ENCODE measurements at places on chromosomes 2 and 18.

DNA sequence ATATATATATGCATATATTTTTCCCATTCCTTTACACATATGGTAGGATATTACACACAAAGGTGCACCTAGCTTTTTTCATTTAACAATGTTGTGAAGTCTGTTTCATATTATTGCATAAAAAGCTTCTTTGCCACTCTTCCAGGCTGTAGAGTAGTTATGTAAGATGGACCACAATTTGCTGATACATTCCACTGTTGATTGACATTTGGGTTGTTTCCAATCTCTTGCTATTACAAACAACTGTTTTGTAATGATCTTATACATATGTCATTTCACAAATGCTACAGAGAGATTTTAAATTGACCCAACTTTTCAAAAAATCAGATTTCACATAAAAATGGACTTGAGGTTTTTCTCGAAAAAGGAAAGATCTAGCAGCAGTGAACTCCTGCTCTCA is 301.4 kb downstream of the CDCA7 start:
- DNase-seq = no peak

DNA sequence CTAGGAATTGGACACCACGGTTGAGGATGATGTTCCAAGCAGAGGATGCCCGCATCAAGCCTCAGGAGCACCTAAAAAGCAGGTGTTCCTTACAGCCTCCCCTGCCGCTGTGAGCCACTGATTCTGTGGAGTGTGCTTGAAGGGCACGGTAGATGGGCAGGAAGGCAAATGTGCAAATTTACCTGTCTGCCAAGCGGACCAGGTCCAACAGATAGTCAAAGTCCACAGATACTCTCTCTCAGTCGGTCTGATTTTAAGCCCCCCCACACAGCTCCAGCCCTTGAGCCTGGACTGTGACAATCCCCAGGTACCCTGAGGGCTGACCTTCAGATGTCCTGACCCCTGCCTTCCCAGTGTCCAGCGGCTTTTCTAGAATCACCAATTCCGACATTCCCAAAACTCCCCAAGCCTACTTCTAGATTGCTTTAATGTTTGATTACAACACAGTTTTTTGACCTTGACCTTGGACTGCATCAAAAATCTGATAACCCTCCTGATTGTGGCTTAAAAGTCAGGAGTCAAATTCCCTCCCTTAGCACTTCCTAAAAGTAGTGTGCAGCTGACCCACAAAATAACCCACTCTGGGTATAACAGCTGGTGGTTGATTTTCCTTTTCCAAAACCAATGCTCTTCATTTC is 208.8 kb upstream of the NCKAP5 start:
- DNase-seq = no peak

GRCh38 chr2:171365778-171366177 is 68.0 kb downstream of the METTL8 start:
- DNase-seq = no peak

DNA sequence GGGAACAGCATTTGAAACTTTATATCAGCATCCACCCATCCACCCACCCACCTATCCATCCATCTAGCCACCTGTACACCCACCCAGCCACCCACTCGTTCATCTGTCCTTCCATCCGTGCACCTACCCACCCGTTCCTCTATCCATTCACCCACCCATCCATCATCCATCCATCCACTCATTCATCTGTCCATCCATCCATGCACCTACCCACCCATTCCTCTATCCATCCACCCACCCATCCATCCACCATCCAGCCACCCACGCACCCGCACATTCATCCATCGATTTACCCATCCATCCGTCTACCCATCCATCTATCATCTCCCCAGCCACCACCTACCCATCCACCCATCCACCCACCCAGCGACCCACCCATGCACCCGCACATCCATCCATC is 24.8 kb downstream of the LDLRAD4 start:
- no peak for DNase-seq

DNA sequence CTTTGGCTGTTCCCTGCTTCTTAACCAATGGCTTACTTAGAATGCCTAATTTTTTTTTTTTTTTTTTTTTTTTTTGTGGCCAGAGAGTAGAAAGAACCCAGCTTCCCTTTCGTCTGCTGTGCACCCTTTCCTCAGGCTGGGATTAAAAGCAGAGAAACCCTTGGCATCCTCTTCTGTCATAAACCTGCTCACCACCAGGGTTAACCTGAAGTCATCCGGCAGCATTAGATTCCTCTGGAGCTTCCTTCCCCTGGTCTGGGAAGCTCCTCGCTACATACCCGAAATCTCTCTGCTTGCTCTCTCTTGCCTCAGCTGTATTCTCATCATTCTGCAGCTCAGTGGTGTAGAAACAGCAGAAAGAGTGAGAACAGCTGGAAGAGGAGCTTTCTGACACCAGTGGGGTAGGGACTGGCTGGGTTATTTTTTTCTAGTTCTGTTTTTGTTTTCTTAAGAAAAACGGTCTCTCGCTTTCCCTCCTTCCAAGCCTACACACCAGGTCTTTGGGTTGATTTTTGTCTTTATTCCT is 339.0 kb upstream of the MEIS1 start:
- no peak for DNase-seq

DNA sequence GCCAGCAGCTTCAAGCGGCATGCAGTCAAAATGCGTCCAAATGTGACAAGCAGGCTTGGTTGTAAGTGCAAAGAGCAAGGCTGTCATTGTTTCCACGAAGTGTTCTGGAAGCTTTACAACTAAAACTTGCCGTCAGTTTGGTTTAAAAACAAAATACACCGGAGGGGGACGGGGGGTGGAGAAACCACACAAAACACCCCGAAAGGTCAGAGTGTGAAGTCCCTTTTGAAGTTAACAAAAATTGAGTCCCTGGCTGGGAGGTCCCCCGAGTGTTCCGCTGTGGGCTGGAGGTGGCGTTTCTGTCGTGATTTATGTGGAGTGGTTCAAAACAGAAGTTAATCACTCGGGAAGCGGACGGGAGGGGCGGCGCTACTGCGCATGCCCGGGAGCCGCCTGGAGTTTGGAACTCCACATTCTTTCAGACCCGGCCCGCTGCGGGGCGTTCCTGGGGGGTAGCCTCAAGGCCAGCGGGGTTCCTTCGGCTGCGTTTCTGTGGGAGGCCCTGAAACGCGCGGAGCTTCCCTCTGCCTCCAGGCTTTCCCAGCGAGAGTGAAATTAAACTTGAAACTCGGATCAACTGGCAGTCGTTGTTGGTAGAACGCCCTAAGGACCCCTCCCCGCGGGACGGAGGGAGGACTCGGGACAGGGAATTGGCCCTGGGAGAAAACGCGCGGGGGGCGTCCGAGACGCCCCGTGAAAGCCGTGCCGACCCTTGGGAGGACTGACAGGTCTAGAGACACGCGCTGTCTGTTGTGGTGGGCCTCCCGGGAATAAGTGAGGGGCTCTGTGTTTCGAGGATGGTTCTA is 1.4 kb downstream of the TGIF1 start:
- peak; percentile 95 for DNase-seq

DNA sequence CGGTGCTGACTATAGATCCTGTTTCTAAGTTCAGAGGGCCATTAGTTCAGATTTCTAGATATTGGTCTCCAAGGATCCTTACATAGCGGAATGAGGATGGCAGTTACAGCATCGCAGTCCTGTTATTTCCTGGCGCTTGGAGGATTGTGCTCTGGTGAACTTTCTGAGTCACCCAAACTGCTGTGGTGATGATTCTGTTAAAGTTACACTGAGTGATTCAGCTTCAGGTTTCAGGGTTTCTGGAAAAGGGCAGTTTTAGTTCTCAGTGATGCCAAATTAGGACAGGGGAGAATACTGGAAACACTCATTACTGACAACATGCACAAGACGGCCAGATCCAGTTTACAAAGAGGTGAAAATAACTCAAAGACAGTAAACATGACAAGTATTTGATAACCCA is 52.1 kb upstream of the ANKRD62 start:
- peak; percentile 27 for DNase-seq

GRCh38 chr2:138035608-138036217 is 71.4 kb downstream of the HNMT start:
- peak; percentile 73 for DNase-seq

- DNase-seq = no peak
Measured at GRCh38 chr18:31371989-31372388, 4.6 kb upstream of the DSG4 start.

DNA sequence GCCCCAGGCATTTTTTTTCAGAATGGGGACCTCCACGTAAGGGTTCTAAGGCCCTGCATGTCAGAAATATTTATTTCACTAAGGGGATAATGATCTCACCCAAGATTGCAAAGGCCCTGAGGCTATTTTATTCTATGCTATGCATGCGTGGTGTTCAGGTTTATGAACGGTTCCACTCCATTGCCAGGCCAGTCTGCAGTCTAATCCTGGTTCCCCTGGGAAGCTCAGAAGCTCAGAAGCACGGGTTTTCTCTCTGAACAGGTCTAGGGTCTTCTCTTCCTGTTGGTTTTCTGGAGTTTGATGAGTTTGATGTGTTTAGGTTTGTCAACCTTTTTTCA is 256.4 kb upstream of the PXDN start:
- no peak for DNase-seq

- DNase-seq = peak; percentile 31
Measured at GRCh38 chr18:63342206-63342605, 22.6 kb upstream of the BCL2 start.

DNA sequence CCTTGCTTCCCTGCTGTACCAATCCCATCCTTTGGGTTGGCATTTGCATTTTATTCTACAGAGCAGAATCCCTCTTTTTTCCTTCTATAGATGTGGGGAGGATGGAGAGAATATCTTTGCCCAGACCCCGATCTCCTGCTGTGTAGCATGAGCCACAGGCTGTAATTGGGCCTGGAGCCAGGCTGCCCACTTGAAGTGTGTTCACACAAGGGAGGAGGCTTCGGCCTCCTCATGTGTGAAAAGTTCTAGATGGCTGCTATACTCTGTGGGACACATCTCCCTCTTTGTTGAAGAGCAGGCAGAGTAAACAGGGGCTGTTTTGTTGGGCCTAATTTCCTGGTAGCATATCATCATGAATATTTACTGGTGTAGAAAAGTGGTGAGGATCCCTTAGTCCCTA is 126.3 kb downstream of the XRCC5 start:
- DNase-seq = no peak

- peak; percentile 67 for DNase-seq
Measured at GRCh38 chr18:44838971-44839666, 158.4 kb downstream of the SETBP1 start.

DNA sequence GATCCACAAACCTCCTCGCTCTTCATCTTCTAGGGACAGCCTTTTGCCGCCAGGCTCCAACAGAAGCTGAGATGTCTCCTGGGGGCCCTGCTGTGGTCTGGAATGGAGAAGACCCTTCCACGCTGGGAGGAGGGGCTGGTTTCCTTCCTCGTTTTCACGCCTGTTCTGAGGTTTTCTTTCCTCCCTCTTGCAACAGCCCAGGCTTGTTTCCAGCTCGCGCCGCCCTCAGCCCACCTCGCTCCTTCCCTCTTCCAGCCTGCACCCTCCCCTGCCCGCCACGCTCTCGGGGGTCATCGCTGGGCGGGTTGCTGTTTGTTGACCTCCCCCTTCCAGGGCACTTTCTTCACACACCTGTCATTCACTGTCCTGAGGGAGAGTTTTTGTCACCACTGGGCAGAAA is 55.4 kb downstream of the VAPA start:
- peak; percentile 28 for DNase-seq

- no peak for DNase-seq
Measured at GRCh38 chr2:83531206-83531826, 927.8 kb downstream of the SUCLG1 start.

- no peak for DNase-seq
Measured at GRCh38 chr2:163182764-163183354, 344.3 kb upstream of the KCNH7 start.

- no peak for DNase-seq
Measured at GRCh38 chr2:195910570-195910969, 158.1 kb downstream of the DNAH7 start.

DNA sequence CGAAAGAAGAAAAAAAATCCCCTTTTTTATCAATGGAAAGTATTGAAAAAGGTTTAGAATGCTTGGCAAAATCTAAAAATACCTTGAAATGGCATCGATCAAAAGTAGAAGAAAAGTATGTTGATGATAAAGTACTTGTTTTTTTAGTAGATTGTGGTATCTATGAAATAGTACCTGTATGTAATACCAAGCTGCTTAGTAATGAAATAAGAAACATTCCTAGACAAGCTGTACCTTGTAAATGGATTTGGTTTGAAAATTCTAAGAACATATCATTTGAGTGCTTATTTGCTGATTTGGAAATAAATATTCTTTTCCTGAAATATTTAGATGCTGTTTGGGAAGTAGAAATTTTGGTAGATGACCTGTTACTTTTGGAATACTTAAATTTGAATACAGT is 18.4 kb downstream of the TDRD15 start:
- DNase-seq = no peak

DNA sequence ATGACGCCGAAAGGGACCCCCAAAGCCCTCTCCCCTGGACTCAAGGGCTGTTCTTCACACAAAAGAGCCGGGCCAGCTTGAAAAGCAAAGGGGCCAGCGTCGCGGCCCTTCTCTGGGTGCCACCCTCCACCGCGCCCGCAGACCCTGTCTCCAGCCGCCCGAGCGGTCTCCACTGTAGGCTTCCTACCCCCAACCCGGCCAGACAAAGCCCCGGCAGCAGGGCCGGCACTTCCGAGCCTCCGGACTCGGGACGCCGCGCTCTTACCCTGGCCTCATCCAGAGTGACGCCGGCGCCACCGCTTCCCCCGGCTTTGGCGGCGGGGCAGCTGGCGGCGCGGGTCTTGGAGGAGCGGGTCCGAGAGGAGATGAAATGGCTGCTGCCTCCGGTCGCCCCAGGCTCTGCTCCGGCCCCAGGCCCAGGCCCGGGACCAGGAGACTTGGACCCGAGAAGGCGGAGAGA is 603 bp downstream of the ATAD2B start:
- peak; percentile 51 for DNase-seq

- no peak for DNase-seq
Measured at GRCh38 chr2:200297100-200297499, 9.4 kb upstream of the SPATS2L start.

DNA sequence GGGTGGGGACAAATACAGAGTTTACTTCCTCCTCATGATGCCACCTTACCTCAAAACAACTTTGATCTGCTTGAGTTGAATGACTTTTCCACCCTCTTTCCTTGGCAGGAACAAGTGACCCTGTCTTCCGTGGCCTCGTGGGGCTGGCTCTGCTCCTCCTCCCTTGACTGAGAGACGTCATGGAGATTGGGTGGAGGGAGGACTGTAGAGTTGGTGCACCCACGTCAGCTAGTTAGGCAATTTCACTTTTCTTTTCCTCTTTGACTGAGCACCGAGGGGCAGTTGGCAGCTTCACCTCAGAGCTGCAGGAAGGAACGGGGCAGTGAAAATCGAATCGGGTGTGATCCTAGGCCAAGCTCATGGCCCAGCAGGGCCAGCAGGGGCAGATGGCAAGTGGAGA is at the start of gene SP140:
Gene SP140 (plus strand): TSS at position 251 of the 400 bp plus-strand sequence. CDS start 109 bp downstream, at position 360.
- peak; percentile 88 for DNase-seq
